ENCODE measurements at places on chromosomes 1 and 21. TPM values are rescaled to one million over a fixed set of nuclear protein-coding genes. Genes with fewer than 3 reads are reported as not detected.

- DNase-seq: no peak
These were observed 83.6 kb upstream of the CNTN2 start for GRCh38 chr1:204959374-204959773.

GRCh38 chr1:26500488-26501175 lies 28.4 kb downstream of the HMGN2 start:
- DNase-seq: peak; percentile 81

GRCh38 chr1:25037174-25038074 lies 107.3 kb upstream of the RUNX3 start:
- no peak for DNase-seq

CD1D gene
- 5.7 TPM for polyA plus RNA-seq

RCC2 gene
- 51.0 TPM for polyA plus RNA-seq

SOD1 gene
- 184 TPM for polyA plus RNA-seq
